GM23248 (cell line): ENCODE measurements at places on chromosomes 6 and 20. TPM values are rescaled to one million over a fixed set of nuclear protein-coding genes. Genes with fewer than 3 reads are reported as not detected.

GRCh38 chr6:49327005-49327404 is 136.0 kb downstream of the MMUT start:
- DNase-seq: no peak

NUP43 gene
- 35.8 and 58.0 TPM in 2 replicates for total RNA-seq

GRCh38 chr6:31149827-31150447 is 7.7 kb downstream of the CCHCR1 start:
- DNase-seq: no peak

BANF2 gene
- not detected in 2 replicates for total RNA-seq

GRCh38 chr6:110366975-110367374 is 8.8 kb upstream of the METTL24 start:
- no peak for DNase-seq

DNA sequence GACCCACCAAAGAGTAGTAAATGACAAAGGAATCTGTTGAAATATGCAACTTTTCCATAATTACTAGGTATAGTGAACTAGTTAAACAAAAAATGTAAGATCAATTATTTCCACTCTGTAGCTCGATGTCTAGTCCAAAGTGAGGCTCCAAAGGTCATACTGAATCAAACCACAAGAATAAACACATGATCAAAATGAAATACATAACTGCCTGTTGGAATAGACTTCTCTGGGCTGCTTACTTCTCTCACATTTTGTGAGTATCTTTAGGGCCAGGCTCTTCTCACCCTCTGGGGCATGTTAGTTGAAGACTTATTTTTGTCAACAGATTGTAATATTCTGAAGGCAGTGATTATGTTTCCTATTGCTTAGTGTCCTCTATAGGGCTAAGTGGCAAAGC is 103.7 kb upstream of the TMEM170B start:
- no peak for DNase-seq

SIGLEC1 gene
- not detected in 2 replicates for total RNA-seq

DNA sequence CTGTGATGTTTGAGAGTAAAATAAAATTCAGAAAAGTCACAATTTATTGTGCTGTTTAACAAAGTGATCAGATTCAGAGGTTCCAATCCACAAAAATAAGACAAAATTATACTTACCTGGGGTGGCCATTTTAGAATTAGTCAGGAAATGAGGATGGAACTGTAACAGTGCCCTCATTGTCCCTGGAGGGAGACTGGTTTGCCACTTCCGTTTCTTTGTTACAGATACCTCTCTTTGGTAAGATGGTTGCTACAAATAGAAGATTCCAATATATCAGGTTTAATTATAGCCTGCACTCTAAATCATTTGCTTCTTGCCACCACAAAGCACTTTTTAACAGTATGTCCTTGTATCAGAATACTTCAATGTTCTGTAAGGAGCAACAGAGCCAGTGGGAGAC is 95.6 kb downstream of the CTNNBL1 start:
- DNase-seq: no peak

DNA sequence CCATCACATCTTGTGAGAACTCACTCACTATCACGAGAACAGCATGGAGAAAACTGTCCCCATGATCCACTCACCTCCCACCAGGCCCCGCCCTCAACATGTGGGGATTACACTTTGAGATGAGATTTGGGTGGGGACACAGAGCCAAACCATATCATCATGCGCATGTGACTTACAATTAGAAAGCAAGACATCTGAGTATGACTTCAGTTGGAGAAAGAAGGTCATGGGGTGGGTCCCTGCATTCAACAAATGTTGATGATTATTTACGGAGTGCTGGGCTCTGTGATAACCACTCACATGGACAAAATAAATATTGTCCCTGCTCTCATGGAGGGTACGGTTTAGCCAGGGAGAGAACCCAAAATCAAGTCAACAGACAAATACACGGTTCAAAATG is 37.9 kb downstream of the VSTM2L start:
- no peak for DNase-seq

CLPSL2 gene
- total RNA-seq: not detected in 2 replicates
